Lower lobe of right lung (tissue), 2 donors: ENCODE measurements at places on chromosomes 4 and X. TPM values are rescaled to one million over a fixed set of nuclear protein-coding genes. Genes with fewer than 3 reads are reported as not detected.

- H3K36me3 ChIP-seq, result no peaks in the 10 kb centered on the region
- H3K27me3 ChIP-seq, result no peaks in the 10 kb centered on the region
- H3K4me1 ChIP-seq, result no peaks in the 10 kb centered on the region
- DNase-seq, result no peak
- no peak overlapping the region for H3K27ac ChIP-seq
Measured at GRCh38 chrX:120664081-120664480, 34.2 kb upstream of the C1GALT1C1 start.

The PGRMC2 gene
- total RNA-seq, result 55.5 TPM

The SYTL5 gene
- total RNA-seq, result 1.6 TPM

DNA sequence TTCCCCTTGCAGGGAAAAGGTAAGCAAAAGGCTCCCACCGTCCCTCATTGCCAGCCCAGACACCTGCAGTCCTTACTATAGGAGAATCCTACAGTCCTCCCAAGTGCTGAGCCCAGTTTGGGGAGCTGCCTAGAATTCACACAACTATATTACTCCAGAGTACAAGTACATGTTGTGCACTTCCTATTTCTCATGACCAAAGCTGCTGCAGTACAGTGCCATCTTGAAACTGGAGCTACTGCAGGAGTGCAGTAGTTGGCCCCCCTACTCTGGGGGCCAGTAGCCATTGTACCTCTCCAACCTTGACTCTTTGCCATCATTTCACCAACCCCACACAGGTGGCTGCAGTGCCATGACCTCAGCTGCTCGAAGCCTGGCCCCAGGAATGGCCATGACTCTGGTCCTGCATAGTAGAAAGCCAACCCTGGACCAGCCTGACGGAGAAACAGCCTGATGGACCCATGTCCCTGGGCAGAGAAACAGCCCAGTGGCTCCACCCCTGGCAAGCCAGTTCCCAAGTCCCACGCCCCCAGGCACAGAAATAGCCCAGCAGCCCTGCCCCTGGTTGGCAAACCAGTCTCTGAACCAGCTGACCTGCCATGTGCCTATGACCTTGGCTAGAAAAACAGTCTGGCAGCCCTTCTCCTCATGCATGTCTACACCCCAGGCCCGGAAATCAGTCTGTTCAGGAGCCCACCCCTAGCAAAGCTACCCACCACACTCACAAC lies 51.9 kb downstream of the PHKA1 start:
- no peaks in the 10 kb centered on the region for H3K36me3 ChIP-seq
- no peak for DNase-seq
- no peak overlapping the region for H3K4me3 ChIP-seq
- H3K27me3 ChIP-seq, result no peaks in the 10 kb centered on the region

The IL2 gene
- total RNA-seq, result not detected

DNA sequence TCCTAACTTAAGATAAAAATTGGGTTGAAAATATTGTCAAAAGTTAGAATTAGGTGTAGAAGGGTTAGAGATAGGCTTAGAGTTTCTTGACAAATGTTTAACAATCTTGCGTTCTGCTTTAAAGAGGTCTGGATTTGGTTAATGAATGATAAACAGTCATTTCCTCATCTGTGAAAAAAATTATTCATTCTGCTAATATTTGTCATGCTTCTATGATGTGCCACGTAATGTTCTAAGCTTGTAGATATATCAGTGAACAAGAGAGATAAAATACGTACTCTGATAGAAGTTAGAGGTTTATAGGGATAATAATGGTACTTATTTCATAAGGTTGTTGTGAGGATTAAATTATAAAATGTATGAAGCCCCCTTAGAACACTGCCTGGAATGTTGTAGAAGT lies 443.0 kb upstream of the GALNT7 start:
- H3K27me3 ChIP-seq, result no peaks in the 10 kb centered on the region
- no peaks in the 10 kb centered on the region for H3K36me3 ChIP-seq
- no peak for DNase-seq
- H3K4me1 ChIP-seq, result no peaks in the 10 kb centered on the region
- H3K27ac ChIP-seq, result no peak overlapping the region
- H3K4me3 ChIP-seq, result no peak overlapping the region

DNA sequence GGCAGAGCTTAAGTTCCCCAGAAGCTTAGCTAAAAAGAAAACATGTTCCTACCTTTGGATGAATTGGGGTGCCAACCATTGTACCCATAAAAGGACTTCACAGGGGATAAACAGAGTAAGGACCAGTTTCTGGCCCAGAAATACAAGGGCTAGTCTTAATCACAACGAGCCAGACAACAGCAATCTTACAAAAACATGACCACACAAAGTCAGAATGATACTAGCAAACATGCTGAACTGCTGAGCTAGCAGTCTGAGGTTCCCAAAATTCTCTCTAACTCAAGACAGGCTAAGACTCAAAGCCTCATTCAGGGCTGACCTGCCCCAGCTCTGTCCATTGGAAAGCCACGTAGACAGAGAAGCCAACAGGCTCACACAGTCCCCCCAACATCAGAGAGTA lies 40.3 kb downstream of the ATP11C start:
- no peaks in the 10 kb centered on the region for H3K4me1 ChIP-seq
- H3K27me3 ChIP-seq, result no peaks in the 10 kb centered on the region
- no peaks in the 10 kb centered on the region for H3K36me3 ChIP-seq

DNA sequence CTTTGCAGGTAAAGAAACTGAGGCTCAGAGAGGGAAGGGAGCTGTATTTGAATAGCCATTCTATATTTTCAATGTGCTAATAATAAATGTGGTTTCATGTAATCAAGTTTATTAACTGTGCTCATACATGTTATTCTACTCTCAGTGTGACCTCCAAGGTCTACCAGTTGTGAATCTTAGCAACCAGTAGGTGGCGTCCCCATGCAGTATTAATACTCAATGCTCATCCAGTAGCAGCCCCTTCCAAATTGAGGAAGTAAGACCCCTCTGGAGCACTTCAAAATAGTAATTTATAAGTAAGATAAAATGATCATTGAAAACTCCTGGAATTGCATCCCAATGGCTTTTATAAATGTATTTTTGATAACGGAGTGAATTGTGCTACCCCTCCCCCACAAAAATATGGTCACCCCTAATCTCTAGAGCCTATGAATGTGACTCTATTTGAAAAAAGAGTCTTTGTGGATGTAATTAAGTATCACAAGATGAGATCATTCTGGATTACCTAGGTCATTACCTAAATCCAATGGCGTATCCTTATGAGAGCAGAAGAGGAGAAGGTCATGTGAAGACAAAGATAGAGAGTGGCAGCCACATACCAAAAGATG lies 20.4 kb upstream of the SEPSECS start:
- H3K27me3 ChIP-seq, result no peaks in the 10 kb centered on the region
- no peak overlapping the region for H3K4me3 ChIP-seq
- no peak overlapping the region for H3K27ac ChIP-seq
- no peaks in the 10 kb centered on the region for H3K36me3 ChIP-seq
- no peaks in the 10 kb centered on the region for H3K4me1 ChIP-seq

- H3K27ac ChIP-seq, result no peak overlapping the region
- H3K4me3 ChIP-seq, result no peak overlapping the region
- no peaks in the 10 kb centered on the region for H3K27me3 ChIP-seq
Measured at GRCh38 chr4:528835-529234, 29.8 kb downstream of the PIGG start.

The NXF2B gene
- total RNA-seq, result 1.0 TPM

DNA sequence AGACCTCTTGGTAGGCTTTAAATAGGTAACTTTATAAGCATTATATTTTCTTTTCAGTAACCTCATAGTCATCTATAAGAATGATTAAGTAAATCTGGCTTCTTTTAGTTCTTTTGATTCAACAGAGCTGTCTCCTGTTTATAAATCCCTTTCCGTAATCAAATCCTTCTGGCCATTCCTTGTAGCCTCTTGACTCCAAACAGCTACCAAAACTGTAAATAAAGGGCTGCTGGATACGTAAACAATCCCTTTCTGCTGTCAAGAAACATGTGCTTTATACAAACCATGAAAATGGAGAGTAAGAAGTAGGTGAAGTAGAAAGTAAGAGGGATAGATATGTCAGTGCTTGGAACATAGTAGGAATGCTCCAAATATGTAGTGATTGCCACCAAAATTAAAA lies 183.2 kb upstream of the CASK start:
- no peaks in the 10 kb centered on the region for H3K27me3 ChIP-seq
- H3K27ac ChIP-seq, result no peak overlapping the region
- H3K4me1 ChIP-seq, result no peaks in the 10 kb centered on the region
- no peaks in the 10 kb centered on the region for H3K36me3 ChIP-seq
- DNase-seq, result no peak

DNA sequence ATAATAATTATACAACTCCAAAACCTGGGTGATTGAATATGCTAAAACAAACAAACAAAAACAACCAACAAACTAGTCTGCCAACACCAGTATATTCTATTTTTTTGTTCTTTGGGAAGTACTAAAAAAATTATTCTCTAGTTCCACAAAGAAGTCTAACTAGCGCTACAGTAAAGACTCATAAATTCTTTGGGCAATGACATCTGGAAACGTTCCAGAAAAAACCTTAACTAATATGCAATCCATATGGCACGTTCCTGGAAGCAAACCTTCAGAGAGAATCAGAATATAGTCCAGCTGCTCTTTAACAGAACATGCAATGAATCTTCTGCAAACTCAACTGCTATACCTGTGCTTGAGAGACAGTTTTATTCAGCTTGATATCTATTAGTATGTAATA lies 500.1 kb downstream of the TRAM1L1 start:
- DNase-seq, result no peak
- H3K4me1 ChIP-seq, result no peaks in the 10 kb centered on the region
- no peaks in the 10 kb centered on the region for H3K27me3 ChIP-seq
- H3K4me3 ChIP-seq, result no peak overlapping the region
- H3K27ac ChIP-seq, result no peak overlapping the region

The XAGE1B gene
- not detected for total RNA-seq

The ANKRD37 gene
- total RNA-seq, result 15.7 TPM

- no peak overlapping the region for H3K4me3 ChIP-seq
- H3K27ac ChIP-seq, result no peak overlapping the region
- no peaks in the 10 kb centered on the region for H3K27me3 ChIP-seq
- H3K4me1 ChIP-seq, result no peaks in the 10 kb centered on the region
Measured at GRCh38 chr4:13892739-13893105, 265.2 kb upstream of the BOD1L1 start.

The CT45A5 gene
- total RNA-seq, result not detected

DNA sequence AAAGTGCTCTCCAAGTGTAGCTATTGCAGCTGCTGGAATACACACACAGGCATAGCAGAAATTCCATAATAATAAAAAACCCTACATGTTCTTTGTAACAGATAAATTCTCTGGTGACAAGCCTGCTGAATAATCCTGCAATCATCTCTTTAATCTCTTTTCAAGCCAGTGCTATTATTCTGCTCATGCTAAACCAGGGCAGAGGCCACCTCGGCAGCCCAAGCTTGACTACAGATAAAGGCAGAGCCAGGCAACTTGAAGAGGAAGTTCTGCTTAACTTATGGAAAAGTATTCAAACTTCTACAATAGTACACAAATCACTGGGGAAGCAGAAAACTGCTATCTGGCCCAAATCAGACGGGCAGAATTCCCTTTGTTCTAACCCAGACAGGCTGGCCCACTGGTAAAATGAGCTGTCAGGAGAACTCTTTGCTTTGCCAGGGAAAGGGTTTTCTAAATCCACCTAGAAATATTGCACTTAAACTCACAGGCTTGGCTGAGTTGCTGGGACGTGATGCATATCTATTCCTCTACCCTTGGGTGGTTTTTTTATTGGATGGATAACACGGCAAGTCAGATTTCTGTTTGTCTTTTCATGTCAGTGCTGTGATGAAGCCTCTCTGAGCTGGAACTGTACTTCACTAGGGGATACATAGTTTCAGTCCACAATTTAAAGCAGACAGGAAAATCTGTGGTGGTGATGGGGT lies 70.5 kb downstream of the GATB start:
- no peaks in the 10 kb centered on the region for H3K27me3 ChIP-seq
- H3K36me3 ChIP-seq, result peaks cover 5% of the 10 kb centered on the region
- peaks cover 20% of the 10 kb centered on the region for H3K4me1 ChIP-seq
- H3K4me3 ChIP-seq, result no peak overlapping the region
- DNase-seq, result no peak

The TMEM255A gene
- total RNA-seq, result 2.7 TPM

GRCh38 chr4:27360790-27361267 lies 500.2 kb downstream of the STIM2 start:
- H3K27me3 ChIP-seq, result no peaks in the 10 kb centered on the region
- H3K4me1 ChIP-seq, result no peaks in the 10 kb centered on the region
- DNase-seq, result no peak
- H3K4me3 ChIP-seq, result no peak overlapping the region
- no peak overlapping the region for H3K27ac ChIP-seq

- DNase-seq, result no peak
- H3K4me1 ChIP-seq, result peaks cover 20% of the 10 kb centered on the region
- H3K27me3 ChIP-seq, result no peaks in the 10 kb centered on the region
- H3K4me3 ChIP-seq, result no peak overlapping the region
- no peak overlapping the region for H3K27ac ChIP-seq
Measured at GRCh38 chr4:128513664-128514484, 226.3 kb upstream of the PGRMC2 start.

DNA sequence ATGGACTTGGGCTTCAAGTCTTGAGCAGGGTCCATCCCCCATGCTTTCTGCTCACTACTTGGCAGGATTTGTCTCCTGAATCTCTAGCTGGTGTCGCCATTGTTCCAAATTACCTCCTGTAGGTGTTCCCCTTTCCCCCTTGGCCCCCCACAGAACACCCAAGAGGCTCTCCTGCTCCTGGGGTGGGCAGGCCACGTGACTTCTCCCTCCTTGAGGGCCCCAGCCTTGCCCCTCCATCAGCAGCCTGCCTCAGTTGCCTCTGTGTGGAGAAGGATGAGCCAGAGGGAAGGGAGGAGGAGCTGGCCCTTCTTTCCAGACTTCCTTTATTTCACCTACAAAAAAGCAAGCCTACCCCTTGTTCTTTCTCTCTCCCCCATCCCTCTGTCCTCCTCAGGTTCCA lies 1.8 kb downstream of the GPR78 start:
- H3K4me1 ChIP-seq, result no peaks in the 10 kb centered on the region
- no peak overlapping the region for H3K27ac ChIP-seq

The AREG gene
- 7.8 TPM for total RNA-seq

DNA sequence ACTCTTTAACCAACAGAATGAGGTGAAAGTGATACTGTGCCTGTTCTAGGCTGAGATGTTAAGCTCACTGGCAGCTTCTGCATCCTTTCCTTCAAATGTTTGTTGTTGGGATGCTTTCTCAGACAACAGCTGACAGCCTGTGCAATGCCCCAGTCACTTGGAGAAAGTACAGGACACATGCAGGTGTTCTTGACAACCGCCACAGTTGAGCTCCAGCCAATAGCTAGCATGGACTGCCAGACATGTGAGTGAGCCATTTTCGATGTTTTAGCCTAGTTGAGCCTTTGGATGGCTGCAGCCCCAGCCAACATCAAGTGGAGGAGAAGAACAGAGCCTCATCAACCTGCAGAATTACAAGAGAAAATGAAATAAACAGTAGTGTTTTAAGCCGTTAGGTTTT lies 94.1 kb upstream of the PPP3CA start:
- H3K36me3 ChIP-seq, result no peaks in the 10 kb centered on the region
- no peaks in the 10 kb centered on the region for H3K27me3 ChIP-seq
- no peaks in the 10 kb centered on the region for H3K4me1 ChIP-seq
- no peak overlapping the region for H3K4me3 ChIP-seq
- no peak overlapping the region for H3K27ac ChIP-seq
- DNase-seq, result no peak

DNA sequence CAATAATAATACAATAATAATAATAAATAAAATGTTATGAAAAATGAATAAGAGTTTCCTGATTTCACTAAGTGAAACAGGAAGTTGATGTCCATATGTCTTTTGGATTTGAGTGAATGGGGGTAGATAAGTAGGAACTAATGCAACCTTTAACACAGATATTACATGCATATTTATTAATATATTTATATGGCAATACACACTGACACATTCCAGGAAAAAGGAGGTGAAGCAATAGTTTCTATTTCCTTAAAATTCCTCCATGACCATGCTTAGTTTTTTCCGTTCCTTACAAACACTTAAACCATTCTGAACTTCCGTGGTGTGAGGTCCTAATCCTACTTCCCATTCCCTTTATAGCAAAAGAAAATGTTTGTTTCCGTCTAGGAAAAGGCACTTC lies 48.3 kb downstream of the ATXN3L start:
- H3K27ac ChIP-seq, result no peak overlapping the region
- no peak overlapping the region for H3K4me3 ChIP-seq
- no peaks in the 10 kb centered on the region for H3K4me1 ChIP-seq
- no peaks in the 10 kb centered on the region for H3K36me3 ChIP-seq
